Esophagus squamous epithelium (tissue), 5 donors: ENCODE measurements at places on chromosomes 11 and 22.

DNA sequence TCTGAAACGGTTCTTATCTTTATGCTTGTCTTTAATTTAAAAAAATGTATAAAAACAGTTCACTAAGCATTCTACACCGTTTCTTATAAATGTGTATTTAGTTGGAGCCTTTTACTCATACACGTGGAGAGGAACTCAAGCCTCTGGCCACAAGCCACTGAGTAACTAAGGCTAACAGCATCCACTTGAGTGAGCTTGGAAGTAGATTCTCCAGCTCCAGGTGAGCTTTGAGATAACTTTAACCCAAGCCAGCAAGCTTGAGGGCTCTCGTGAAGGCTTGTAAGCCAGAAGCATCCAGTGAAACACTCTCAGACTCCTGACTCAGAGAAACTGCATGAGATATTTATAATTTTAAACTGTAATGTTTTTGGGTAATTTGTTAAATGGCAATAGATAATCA is 82.6 kb downstream of the ARHGAP20 start:
- DNase-seq, result no peak

- DNase-seq, result no peak
Measured at GRCh38 chr22:50705219-50705691, 32.6 kb downstream of the SHANK3 start.

DNA sequence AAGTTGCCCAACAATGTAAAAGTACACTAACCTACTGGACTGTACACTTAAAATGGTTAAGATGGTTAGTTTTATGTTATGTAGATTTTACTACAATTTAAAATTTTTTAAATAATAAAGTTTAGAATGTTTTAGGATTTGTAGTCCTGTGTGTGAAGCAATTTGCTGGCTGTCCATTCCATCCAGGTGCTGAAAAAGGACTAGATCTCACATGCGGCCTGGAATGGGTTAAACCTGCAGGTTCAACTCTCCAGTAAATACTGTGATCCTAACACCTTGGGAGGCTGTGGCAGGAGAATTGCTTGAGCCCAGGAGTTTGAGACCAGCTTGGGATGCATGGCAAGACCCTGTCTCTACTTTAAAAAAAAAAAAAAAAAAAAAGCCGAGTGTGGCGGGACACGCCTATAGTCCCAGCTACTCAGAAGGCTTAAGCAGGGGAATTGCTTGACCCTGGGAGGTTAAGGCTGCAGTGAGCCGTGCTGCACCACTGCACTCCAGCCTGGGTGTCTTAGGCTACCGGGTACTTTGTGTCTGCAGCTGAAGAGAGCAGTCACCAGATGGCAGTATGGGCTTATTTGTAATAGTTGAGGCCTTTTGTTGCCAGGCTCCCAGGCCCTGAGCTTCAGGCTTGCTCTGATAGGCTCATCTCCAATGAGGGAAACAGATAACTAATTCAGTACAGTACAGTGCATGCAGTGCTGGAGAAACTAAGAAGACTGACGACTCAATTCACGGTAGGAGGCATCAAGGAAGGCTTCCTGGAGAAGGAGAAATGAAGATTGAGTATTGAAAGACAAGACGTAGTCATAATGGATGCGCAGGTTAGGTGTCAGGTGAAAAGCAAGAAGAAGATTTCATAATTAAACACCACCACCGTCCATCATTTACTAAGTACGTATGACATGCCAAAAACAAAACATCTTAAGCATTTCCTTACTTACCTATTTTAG is 64.7 kb upstream of the ASPHD2 start:
- DNase-seq, result peak; percentile 4

- DNase-seq, result no peak
Measured at GRCh38 chr11:79419120-79419519, 21.7 kb downstream of the TENM4 start.

DNA sequence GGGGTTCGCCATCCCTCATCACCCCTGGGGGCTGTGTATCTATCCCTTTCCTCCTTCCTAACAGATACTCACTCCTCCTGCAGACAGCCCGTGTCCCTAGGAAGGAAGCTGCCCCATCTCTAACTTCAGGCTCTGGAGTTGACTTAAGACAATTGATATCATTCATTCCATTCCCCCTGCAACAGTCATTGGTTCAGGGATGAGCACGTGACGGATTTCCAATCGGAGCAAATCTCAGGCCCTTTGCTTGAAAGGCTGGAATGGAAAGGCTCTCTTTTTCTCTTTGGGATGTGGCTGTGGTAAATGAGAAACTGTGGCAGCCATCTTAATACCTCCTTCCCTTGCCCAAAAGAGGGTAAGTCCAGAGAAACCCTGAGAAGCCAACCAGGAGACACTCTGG is 5.0 kb upstream of the SCUBE2 start:
- DNase-seq, result no peak

GRCh38 chr22:42933485-42934091 is 76.5 kb upstream of the ARFGAP3 start:
- no peak for DNase-seq

DNA sequence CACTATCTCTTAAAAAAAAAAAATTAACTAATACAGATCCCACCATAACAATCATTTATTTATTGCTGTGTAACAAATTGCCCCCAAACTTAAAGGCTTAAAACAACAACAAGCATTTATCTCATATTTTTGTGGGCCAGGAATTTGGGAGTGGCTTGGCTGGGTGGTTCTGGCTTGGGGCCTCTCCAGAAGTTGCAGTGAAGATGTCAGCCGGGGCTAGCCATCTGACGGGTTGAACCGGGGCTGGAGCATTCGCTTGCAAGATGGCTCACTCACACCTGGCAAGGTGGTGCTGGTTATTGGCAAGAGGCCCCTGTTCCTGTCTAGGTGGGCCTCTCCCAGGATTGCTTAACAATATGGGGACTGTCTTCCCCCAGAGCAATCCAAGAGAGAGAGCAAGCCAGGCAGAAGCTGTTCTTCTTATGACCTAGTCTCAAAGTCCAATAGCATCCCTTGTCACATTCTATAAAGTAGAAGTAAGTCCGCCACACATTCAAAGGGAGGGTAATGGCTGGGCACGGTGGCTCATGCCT is 29.5 kb downstream of the ACO2 start:
- no peak for DNase-seq

- no peak for DNase-seq
Measured at GRCh38 chr11:104343578-104343977, 179.6 kb upstream of the PDGFD start.

DNA sequence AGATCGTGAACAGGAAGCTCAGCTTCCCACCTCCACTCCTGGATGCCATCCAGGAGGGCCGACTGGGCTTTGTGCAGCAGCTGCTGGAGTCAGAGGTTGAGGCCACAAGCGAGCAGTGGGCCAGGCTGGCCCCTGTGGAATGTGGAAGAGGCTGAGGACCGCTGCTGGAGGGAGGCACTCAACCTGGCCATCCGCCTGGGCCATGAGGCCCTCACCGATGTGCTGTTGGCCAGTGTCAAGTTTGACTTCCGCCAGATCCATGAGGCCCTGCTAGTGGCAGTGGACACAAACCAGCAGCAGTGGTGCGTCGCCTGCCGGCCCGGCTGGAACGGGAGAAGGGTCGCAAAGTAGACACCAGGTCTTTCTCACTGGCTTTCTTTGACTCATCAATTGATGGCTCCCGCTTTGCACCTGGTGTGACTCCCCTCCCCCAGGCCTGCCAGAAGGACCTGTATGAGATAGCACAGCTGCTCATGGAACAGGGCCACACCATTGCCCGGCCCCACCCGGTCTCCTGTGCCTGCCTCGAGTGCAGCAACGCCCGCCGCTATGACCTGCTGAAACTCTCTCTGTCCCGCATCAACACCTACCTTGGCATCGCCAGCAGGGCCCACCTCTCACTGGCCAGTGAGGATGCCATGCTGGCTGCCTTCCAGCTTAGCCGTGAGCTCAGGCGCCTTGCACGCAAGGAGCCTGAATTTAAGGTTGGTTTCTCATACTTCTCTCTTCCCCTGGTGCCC is 24.9 kb downstream of the ART5 start:
- no peak for DNase-seq

DNA sequence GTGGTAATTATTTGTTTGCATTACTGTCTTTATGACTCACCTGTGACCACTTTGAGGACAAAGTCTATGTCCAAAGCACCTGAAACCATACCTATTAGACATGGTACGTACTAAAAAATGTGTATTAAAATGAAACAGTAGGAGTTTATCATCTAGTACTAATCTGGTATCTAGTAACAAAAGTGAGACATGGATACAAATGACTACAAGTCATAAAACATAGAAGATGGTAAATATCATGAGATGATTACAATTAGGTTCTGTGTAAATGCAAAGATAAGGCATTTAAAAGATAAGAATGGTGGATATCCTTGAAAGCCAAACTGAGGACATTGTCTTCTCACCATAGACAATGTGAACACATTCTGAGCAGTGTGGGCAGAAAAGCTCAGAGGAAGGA is 113.5 kb upstream of the GUCY1A2 start:
- DNase-seq, result no peak

DNA sequence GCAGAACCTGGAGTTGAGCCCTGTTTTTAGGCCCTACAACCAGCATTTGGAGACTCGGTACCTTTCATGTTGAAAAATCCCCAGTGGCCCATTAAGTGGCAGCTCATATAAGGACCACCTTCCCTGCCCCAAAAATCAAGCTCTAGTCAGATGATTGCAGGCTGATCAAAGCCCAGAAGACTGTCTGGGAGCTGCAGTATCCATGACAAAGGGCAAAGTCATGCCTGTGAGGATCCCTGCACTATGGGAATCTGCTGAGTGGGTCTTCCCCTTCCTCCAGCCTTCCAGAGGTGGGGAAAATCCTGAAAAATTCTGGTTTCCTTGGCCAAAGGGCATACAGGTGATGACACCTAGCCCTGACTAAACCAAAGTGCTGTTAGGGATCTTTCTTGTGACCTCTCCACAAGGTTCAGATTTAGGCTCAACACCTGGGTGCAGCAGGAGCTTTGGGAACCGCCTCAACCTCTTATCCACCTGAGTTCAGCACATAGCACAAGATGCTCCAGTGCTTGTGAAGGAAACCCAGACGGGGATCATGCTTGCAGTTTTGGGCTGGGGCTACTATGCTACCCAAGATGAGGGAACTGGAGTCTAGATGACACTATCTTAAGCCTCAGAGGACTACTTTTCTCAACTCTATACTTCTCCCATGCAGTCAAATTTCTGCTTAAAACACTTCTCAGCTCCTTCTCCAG is 1.2 kb upstream of the TRIM3 start:
- DNase-seq, result no peak

GRCh38 chr11:72720047-72720446 is 32.2 kb downstream of the ARAP1 start:
- DNase-seq, result no peak

DNA sequence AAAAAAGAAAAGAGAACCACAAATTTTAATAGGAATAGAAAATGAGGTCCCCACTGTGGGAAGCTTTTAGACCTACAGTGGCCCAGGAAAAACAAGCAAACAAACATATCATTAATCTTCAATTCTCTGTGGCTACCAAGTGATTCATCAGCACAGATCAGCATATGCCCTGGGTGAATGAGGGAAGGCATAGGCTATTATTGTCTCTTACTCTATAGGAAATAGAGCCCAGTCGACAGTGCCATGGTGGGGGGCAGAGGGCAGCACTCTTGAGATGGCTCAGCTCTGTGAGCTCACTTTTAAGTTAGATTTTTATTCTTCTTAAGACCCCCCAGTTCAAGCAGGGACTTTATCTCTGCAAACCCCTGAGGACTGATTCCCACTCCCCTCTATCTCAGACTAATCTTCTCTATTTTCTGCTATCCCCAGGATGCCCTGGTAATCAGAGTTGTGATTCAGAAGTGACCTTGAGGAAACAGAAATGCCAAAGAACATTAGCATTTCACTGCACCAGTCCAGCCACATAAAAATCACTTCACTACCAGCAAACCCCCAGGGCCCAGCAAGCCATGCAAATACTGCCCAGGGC is 9.5 kb upstream of the FEZ1 start:
- no peak for DNase-seq

- DNase-seq, result no peak
Measured at GRCh38 chr22:22879675-22880155, 7.9 kb upstream of the IGLL5 start.

DNA sequence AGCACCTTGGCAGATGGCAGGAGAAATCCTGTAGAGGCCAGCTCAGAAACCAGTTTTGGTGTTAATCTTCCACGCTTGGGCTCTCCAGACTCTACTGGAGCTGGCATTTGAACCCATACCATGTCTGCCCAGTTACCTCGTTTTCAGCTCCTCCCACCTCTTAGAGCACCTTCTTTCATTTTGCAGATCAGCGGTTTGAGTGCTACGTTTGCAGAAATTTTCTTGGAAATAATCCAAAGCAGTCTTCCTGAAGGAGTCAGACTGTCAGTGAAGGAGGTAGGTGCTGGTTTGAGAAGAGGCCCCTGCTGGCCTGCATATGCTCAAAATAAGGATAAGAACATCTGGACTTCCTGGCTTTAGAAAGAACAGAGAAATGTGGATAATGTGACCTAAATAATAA is 13.7 kb downstream of the COA4 start:
- DNase-seq, result no peak

GRCh38 chr11:646214-646613 is 9.1 kb downstream of the DRD4 start:
- DNase-seq, result no peak

DNA sequence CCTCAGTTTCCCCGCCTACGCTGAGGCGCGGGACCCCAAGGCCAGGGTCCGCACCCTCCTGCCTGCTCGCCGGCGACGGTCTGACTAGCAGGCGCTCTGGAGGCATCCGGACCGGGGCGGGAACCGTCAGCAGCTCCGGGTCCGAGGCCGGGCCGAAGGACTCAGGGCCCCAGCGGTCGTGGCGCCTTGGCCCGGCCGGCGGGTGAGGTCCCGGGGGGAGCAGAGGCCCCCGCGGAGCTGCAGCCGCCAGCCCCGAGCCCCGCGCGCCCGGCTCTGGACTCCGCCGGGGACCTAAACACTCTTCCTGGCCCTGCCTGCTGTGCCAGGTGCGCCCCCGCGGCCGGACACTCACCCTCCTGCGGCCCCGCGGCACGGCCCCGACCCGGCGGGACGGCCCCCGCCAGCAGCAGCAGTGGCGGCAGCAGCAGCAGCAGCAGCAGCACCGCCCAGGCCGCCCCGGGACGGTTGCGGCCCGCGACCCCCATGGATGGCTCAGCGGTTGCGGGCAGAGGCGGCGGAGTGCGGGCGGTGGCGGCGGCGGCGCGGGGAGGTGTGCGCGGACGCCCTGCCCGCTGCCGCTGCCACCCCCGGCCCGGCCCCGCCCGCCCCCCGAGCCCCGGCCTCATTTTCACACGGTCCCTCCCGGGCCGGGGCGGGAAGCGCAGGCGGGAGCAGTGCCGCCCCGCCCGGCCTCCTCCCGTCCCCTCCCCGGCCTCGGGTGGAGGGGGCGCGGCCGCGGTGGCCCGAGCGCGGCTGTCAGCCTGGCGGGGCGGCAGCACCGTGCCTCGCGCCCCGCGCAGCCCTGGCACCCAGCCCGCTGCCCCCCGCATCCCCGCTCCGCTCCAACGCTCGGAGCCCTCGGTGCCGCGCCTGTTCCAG is at the start of gene SCUBE2:
SCUBE2 (minus strand) TSS at position 556 of the 879 bp plus-strand sequence; CDS start at position 485, 71 bp downstream.
- no peak for DNase-seq

DNA sequence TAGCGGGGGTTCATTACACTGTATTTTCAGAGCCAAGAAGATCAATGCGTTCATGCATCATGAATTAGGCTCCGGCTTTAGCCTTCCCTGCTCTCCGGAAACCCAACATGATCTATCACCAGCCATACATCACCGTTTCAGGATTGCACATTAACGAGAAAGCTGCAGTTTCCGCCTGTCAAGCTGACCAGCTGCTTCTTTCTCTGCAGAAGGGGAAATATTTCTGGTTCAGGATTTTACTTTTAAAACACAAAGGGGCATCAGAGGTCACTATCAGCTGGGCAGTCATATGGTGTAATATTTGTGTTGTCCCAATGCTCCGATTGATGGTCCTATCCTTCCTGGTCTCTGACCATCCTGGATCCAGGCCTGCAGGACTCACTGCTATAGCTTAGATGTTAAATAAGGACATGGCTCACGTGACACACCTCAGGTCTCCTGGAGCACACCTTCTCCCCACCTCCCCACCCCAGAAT is 21.4 kb upstream of the CADM1 start:
- DNase-seq, result no peak
